Omental fat pad (tissue), 4 donors: ENCODE measurements at places on chromosomes 2 and 18.

- no peak for DNase-seq
Measured at GRCh38 chr2:235217846-235218245, 266.0 kb downstream of the SH3BP4 start.

DNA sequence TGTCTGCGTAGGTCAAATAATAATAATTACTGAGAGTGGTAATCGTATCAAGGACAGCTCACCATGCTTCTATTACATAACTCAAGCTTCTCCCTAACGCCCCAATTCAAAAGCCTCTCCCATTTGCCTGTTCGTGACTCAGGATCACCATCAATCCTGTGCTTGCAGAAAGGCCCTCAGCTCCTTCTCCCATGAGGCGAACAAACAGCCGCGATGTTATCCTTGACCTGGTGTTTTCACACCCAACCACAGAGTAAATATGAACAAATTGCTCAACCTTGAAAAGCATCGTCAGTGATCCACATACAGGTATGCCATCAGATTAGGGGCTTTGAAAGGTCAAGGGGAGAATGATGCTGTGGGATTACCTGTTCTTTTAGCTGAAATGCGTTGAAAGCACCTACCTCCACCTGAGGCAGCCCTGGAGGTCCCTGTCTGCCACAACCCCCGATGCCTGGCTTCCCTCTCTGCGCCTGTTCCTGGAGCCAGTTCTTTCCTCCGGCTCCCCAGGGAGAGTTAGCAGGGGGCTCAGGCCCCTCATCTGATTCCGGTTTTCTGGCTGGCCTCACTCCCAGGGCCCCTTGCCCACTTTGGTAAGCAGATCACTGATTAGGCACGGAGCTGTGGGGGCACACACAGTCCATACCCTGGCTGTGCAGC lies 39.1 kb upstream of the ODC1 start:
- DNase-seq = no peak

GRCh38 chr2:85694052-85695025 lies at the start of gene GNLY:
Gene GNLY (plus strand): TSS chr2:85694358. CDS start chr2:85694419, 61 bp downstream.
- no peak for DNase-seq

DNA sequence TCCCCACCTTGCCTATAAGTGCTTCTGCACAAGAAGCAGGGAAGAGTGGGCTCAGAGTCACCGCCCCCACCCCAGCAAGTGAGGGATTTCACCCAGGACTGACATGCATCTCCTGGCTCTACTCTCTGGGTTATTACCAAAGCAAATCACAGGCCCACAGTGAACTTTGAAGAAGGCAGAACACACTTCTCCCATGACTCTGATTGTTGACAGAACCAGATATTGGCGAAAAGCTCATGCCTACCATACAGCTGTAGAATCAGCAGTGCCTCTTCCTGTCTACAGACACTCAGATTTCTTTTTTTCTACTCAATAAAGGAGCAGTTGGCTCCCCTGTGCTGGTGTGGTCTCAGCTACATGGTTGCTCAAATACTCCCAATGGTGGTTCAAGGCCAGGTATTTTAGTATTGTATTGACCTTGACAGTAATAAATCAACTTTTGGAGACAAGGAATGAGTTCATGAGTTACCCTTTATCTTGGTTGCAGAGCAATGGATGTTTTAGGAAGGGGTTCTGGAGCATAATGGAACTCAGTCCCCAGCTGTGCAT lies 512.9 kb upstream of the ID2 start:
- no peak for DNase-seq

DNA sequence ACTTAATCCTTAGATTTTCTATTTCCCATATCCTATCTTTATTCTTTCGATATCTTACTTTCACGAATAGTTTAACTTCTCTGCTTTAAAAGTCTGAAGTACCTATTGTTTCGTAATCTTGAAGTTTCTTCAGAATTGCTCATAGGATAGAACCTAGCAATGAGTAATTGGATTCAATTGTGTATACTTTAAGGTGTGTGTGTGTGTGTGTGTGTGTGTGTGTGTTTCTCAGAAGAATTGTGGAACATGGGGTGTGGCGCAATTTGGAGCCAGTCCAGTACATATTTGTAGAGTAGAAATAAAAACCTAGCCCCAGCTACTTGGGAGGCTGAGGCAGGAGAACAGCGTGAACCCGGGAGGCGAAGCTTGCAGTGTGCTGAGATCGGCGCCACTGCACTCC lies 897.6 kb downstream of the BCL11A start:
- no peak for DNase-seq

DNA sequence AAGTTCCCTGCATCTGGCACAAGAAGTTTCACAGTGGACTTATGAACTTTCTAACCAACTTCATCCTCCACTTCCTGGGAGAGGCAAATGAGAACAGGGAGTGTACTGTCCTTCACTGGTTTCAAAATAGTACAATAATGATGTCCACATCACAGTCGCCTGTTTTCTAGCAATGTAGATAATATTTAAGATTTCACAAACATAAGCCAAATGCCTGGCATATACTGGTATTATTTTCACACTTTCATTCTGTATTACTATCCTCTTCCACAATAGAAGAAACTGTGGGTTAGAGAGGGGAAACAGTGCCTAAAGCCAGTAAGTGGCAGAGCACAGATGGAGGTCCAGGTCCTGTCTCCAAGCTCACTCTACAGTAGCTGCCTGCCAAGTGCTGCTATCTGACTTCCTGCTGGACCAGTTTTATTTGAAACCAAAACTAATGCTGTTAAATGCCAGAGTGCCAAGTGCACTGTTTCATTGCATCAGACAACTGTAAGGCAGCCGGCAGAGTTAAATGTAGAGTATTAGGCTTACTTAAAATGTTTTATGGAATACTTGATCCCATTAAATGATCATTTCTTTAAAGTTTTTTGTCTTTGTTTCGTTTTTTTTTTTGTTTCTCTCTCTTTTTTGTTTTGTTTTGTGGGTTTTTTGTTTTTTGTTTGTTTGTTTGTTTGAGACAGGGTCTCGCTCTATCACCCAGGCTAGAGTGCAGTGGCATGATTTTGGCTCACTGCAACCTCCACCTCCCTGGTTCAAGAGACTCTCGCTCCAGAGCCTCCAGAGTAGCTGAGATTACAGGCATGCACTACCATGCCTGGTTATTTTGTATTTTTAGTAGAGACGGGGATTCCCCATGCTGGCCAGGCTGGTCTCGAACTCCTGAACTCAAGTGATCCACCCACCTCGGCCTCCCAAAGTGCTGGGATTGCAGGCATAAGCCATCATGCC lies 15.1 kb downstream of the COBLL1 start:
- DNase-seq = no peak
